ENCODE measurements at places on chromosomes 12 and 14.
A peak's percentile ranks its signal among the peaks of the same experiment; 100 is the strongest.

GRCh38 chr14:23327947-23328744 is 6.9 kb downstream of the PABPN1 start:
- DNase-seq, result peak; percentile 65

DNA sequence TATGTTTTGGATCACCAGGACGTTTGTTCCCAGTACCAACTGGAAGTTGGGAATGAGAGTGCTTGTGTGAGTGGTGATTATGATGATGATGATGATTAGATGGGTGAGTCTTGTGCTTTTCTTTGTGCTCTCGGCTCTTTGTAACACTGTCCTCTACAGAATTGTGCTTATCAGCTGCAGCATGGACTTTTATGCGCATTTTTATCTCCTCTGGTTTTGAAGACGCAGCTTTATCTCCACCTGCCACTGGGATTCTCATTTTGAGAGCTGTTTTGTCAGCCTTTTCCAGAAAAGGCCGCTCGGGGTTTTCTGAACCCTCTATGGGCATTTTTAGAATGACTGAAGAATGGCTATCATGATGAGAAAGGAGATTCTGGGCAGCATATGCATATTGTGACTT is 11.5 kb upstream of the KANSL2 start:
- DNase-seq, result no peak

GRCh38 chr12:8712572-8712971 is 14.8 kb downstream of the RIMKLB start:
- DNase-seq, result no peak

- no peak for DNase-seq
Observed at GRCh38 chr12:75900781-75901254, 130.8 kb downstream of the PHLDA1 start.

- DNase-seq, result no peak
Observed at GRCh38 chr12:33437598-33437997, 2.0 kb downstream of the SYT10 start.

DNA sequence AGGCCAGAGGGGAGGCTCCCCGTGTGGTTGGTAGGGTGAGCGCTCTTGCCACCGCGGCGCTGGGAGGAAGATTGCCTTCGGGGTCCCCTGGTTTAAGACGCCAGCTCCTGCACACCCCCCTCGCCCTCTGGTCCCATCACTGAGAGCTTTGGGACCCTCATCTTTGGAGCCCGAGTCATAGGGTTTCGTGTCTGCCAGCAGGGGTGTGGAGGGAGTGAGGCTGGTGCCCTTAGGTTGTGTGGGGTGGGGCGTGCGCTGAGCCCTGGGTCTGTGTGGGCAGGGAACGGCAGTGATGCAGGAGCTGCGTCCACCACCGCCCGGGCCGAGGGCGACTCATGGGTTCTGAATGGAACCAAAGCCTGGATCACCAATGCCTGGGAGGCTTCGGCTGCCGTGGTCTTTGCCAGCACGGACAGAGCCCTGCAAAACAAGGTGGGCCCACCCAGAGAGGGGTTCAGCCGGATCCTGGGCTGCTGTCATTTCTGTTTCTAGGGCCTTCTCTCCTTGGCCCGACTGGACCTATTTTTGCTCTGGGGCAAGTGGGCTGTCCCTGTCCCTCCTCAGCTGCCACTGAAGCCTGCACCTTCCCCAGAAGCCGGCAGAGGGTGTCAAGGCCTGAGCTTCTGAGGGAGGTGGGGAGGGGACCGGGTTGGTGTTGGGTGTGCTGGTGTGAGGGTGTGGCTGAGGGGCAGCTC is 12.1 kb downstream of the ACADS start:
- DNase-seq, result no peak

DNA sequence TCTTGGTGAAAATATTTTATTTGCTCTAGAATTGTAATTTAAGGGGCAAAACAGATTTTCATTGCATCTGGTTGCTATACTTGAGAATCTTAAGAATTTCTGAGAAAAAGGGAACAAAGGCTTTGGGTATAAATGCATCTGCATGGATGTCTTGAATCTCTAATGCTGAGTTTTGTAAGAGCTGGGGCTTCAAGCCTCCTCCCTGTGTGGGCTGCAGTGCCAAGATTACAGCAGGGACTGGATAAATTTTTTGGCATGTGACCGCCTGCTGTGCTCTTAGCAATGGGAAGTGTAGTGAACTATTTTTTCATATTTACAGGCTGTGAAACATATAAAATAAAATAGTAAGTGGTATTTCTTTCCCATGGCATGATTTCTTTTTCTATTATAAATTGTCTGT is 70.0 kb downstream of the SLC38A6 start:
- DNase-seq, result no peak

DNA sequence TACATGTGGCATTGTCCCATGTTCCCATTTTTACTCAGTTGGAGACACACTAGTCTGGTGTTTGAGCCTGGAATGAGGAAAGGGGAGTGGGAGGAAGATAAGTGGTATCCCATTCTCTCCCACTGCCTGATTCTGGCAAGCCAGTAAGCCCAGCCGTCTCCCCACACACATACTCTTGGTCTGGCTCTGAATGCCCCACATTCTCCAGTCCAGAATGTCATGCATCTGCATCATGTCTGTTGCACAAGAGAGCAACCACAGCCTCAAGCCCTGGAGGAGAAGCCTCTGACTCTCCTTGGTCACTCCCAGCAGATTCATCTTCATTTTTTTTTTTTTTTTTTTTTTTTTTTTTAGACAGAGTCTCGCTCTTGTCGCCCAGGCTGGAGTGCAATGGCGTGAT is 48.0 kb downstream of the DRAM1 start:
- peak; percentile 87 for DNase-seq

- DNase-seq, result no peak
Observed at GRCh38 chr14:37601865-37602264, 6.4 kb downstream of the TTC6 start.

DNA sequence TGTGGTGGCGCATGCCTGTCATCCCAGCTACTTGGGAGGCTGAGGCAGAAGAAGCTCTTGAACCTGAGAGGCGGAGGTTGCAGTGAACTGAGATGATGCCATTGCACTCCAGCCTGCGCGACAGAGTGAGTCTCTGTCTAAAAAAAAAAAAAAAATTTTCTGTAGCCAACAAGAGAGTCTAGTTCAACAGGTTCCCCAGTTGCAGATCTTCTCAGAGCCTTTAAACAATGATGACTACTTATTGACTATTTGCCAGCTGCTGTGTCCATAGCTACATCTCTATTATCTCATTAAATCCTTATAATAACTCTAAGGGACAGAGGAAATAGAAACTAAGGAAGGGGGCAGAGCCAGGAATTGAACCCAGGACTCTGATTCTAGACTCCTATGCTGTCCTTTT is 15.2 kb upstream of the MYL2 start:
- no peak for DNase-seq

- no peak for DNase-seq
Observed at GRCh38 chr12:56155256-56155845, 2.8 kb upstream of the MYL6 start.

GRCh38 chr14:49014476-49014875 is 571.7 kb downstream of the RPS29 start:
- DNase-seq, result no peak

DNA sequence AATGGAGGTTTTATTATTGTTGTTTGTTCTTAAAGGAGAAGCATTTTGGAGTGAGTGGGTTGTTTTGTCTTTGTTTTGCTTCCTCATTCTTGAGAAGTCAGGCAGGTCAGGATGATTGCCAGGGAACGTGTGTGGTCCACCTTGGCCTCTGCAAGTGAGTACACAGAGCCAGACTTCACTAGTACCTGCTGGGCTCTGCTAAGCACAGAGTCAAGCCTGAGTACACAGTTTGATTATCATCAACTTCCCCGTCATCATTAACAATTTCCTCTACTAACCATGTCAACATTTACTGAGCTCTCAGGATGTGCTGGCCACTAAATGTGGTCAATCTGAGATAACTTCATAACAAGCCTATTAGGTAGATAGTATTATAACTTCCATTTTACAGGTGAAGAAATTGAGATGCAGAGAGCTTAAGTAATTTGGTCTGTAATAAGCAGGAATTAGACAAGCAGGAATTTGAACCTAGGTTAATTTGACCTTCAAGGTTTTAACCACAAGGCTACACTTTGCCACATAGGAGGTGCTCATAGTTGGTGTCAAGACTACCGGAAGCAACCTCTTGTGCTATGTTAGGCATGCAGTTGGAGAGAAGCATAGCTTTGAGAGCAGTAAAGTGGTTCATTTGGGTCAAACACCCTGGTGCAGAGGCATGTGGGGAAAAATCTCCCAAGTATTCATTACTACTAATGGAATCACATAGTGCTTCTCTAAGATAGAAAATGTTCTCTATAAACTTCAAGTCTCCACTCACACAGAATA is 178.3 kb downstream of the NUAK1 start:
- no peak for DNase-seq

DNA sequence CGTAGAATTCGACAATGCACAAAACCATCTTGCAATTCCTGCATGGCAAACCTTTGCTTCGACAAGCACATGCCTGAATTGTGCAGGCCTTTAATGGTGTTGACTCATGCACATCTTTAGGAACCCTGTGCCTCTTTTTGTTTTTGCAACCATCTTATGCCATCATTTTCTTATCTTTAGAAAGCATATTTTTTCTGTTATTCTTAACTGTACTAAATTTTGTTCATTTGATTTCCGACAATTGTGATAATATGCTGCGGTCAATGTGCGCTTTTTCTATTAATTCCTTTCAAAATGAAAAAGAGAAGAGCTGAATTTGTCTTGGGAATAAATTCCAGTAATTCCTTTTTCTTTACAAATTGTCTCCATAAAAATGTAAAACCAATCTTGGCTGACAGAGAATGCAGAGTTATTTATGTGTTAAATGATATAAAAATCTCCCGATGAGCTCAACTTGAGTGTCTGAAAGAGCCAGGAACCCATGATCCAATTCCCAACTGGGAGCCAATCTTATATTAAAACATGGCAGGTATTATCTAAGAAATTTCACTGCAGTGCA is 20.1 kb upstream of the CDK17 start:
- DNase-seq, result no peak

GRCh38 chr14:96146131-96146771 is 58.4 kb upstream of the BDKRB2 start:
- peak; percentile 68 for DNase-seq

GRCh38 chr12:53232646-53233461 is 845 bp upstream of the RARG start:
- no peak for DNase-seq

- no peak for DNase-seq
Observed at GRCh38 chr12:76643438-76643837, 83.9 kb upstream of the OSBPL8 start.

DNA sequence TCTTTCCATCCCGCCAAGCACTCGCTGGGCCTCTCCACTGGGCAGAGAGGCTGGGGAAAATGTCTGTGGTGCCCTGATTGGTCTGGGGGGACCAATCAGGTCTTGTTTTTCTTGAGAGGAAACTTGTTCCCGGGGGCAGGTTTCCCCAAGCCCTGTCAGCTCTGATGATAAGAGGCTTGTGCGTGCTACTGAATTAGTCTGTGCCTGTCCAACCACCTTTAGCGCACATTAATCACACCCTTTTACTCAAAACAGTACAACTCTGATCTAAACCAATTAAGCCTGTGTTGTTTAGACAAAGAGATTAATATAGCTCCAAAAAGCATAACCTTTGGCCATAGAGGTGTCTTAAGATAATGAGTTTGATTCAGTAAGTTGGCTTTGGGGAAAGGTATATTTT is 580.4 kb downstream of the VRK1 start:
- no peak for DNase-seq

GRCh38 chr14:92314182-92314581 is 8.8 kb upstream of the SLC24A4 start:
- no peak for DNase-seq

GRCh38 chr12:116222358-116222757 is 55.1 kb downstream of the MED13L start:
- DNase-seq, result peak; percentile 40

- DNase-seq, result no peak
Observed at GRCh38 chr12:74891083-74891668, 318.5 kb downstream of the KCNC2 start.

GRCh38 chr12:51592034-51592705 is 1.1 kb downstream of the SCN8A start:
- DNase-seq, result peak; percentile 64

DNA sequence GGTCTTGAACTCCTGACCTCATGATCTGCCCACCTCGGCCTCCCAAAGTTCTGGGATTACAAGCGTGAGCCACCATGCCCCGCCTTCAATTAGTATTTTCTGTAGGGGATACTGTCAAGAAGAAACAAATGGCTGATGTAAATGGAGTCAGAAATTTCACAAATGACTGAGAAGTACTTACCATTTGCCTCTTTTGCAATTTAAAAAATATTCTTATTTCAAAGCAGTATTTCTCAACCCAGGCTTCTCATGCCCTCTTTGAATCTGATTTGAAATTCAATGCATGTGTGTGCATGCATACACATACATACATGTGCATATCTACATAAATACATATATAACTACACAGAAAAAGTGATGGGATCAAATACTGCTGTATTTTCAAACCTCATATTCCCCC is 4.4 kb downstream of the PSMA6 start:
- DNase-seq, result no peak

DNA sequence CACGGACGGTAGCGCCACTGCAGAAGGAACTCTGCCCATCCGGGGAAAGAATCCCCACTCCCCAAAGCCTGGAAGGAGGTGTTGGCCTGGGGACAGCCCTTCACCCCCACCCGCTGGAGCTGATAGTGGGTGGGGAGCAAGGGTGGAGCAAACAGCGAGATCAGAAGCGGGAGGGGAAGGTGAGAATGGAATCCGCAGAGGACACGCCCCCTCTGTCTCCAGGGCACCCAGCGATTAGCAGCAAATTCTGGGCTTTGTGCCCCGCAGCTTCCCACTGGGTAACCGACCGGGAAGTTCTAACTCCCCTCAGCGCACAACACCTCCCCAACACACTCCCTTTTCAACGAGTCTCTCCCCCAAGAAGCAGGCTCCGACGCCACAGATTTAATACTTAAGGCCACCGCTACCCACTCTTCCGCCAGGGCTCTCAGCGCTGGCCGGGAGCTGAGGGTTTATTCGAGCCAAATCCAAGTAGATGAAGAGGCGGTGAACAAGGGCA is 1.4 kb downstream of the SLC25A29 start:
- DNase-seq, result no peak

DNA sequence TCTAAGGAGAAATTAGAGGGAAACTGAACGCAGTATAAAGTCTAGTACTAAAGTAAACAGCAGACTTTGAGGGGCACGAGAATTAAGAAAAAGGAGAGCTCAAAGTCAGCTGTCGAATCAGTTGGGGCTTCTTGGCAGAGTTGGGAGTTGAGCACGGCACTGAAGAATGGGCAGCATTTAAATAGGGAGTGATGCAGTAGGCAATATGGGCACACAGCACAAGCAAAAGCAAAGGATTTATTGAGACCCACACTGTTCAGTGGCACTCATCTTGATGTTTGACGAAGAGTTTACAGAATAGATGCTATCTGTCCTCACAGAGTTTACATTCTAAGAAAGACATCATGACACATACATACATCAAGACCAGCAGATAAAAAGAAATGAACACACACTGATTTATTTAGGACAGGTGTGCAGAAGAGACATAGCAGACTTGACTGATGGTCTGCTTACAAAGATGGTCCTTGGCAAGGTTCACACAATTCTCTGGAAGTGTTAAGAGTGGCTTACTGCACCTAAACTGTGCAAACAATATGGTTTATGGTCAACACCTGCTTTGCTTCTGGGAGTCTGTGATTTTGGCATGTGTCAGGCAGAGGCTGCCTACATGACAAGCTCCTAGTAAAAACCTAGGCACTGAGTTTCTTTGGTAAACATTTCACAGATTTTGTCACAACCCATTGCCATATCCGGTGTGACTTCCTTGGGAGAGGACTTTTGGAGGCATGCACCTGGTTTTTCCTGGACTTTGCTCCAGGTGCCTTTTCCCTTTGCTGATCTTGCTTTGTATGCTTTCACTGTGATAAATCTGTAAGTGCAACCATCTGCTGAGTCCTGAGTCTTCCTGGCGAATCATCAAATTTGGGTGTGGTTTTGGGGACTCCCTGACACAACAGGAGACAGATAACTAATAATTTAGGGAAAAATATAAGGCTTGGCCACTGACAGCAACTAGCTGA is 26.3 kb downstream of the ALKBH1 start:
- no peak for DNase-seq
